ENCODE measurements at places on chromosomes 5 and 9.

DNA sequence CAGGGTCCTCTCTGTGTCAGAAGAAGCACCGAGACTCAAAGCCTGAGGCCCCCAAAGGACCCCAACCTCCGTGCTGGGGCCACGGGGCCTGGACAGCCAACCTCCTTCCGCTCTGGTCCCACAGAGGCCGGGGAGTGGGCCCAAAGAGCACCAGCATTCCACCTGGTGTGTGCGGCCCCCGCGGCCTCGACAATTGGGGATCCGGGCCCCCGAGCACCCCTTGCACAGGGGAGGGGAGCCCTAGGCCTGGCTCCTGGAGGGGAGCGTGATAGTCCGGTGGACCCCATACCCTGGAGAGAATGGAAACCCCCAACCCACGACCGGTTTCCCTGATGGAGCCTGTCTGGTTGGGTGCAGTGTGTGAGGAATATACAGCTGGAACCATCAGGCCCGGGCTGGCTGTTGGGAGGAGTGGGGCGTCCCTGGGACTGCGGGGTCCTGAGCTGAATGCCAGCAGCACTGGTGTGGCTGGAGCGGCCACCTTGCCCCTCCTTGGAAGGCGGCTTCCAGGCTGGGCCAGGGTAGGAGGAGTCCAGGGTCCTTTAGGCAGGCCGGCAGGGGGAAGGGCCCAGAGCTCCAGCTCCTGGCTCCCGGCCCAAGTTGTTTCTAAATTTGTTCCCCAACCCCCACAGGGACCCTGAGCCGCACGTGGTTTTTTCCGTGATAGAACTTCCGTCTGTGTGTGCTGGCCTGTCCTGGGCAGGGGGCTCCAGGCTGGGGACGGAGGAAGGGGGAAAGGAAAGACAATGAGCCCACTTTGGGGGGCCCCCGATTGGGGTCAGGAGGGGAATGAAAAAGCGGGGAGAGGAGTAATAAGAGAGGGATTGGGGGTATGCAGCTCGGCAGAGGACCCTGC lies 825 bp upstream of the TOR4A start:
- DNase-seq = no peak

DNA sequence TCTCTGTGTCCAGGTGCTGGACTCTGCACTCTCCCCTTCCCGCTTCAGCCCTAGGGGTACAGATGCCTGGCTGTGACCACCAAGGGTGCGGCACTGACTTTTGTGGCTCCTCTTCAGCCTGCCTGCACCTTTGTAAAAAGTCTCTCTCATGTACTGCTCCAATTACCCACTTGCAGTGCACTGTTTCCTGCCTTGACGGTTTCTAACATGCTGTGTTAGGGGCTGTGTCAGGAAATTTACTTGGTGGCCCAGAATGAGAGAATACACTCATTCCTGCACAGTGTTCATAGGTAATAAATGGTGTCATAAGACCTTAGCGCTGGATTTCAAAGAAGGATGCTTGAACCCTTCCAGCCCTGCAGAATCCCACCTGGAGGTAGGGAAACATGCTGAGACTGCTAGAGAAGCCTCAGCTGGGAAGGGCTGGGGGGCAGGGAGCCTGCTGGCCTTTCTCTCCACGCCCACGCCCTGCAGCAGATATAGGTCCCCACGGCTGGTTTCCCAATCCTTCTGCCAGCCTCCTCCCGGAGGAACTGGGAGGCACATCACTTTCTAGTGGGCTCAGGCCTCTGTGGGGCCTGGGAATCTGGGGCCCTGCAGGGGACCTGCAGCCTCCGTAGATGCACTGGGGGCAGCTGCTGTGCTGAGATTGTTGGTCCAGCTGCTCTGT lies 17.6 kb upstream of the HRH2 start:
- no peak for DNase-seq

GRCh38 chr5:150441813-150442698 lies 7.5 kb downstream of the RPS14 start:
- DNase-seq = no peak

DNA sequence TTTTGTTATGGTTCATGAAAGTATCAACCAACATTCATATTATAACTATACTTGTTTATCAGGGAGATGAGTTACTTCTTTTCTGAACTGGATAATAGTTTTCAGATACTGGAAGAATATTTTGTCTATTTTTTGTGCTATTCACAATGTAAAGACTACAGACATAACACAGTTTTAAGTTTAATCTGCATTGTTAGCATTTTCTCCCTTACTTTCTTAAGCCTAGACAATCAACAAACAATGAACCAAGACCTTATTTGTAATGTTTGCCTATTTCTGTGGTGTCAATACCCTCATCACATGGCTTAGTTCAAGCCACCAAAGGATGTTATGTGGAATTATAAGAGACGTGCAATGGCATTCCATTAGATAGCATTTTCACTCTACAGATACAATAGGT lies 119.5 kb downstream of the CAVIN4 start:
- no peak for DNase-seq
